ENCODE measurements at places on chromosomes 5 and 9.

DNA sequence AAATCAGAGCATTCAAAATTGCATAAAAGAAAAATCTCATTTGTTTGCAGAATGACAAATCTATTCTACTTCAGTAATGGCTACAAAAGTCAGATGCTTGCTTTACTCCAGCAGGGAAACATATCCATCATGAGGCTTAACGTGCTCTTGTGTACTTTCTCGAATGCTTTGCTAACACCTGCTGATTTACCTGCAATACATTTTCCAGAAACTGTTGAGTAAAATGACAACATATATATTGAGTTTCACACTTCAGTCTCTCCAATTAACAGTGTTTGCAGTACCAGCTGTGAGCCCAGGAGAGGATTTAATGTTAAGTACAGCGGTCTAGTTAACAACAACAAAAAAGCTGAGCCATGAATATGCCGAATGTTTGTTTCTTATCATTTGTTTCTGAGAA is 391.5 kb upstream of the SMC2 start:
- DNase-seq: no peak

GRCh38 chr9:69130456-69131441 is 43.3 kb upstream of the TJP2 start:
- DNase-seq: no peak

DNA sequence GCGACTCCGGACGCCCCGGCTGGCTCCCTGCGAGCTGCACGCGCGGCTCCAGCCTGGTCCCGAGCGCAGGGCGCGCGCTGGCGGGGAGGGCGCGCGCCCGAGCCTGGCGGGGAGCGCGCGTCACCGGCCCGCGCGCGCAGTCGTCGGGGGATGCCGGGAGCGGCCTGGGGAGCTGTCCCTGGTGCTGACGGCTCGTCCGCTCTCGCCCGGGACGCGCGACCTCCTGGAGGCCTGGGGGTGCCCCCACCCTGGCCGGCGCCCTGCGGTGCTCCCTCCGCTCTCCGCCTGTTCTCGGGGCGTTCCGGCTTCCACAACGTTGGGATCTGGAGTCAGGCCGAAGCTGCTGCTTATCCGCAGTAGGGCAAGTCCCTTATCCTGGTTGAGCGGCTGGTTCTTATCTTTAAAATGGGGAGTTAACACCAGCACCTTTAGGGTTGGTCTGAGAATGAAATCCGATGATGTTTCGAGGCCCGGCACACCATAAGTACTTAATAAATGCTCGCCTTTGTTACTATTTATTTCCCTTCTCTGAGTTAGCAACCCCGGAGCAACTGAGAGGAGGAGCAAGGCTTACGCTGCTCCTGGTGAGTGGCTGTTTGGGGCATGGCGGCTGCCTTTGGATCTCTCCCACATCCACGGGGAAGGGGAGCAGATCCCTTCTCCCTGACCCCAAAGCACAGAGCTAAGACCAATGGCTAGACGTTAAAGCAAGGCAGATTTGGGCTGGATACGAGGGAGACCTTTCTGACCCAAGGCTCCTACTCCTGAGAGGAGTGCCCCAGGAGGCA is at the start of gene FAM163B:
FAM163B (minus strand) TSS at position 79 of the 788 bp plus-strand sequence. CDS start 29,166 bp downstream, outside the sequence.
- DNase-seq: no peak

DNA sequence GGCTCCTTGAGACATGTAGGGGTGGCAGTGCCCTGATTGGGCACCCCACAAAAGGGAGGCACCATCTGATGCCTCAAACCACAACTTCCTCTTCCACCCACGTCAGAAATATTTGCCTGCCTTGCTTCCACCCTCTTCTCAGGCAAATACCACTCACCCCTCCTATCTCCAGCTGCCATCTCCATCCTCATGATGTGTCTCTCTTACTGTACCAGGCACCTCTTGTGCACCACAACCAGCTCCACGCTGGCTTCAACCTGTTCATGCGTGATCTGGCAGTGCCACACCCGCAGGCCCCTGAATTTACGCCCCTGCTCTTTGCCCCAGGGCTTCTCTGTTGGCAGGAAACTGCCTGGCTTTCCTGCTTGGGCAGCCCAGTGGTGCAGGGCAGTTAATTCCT is 87.8 kb upstream of the HSPA9 start:
- DNase-seq: peak; percentile 22

- DNase-seq: no peak
Observed at GRCh38 chr5:53963958-53964357, 346.4 kb downstream of the ARL15 start.

- DNase-seq: no peak
Observed at GRCh38 chr5:156589946-156590216, 260.2 kb upstream of the PPP1R2B start.

DNA sequence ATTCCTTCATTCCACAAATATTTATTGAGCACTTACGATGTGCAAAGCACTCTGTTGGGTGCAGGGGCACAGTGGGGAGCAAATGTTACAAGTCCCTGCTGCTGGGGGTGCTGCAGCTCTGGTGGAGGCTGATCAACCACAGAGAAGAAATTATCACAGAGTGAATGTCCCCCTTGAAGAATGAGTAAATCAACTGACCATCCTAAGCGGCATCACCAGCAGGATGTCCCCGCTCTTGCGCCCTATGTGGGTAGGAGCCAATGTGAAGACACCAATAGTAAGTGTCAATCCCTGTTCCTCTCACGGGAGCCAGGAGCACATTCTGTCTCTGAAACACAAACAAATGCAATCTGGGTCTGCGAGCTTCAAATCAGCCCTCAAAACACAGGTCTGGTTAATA is 47.4 kb upstream of the TBC1D9B start:
- DNase-seq: no peak

- no peak for DNase-seq
Observed at GRCh38 chr9:120773256-120773655, 20.0 kb downstream of the FBXW2 start.

- no peak for DNase-seq
Observed at GRCh38 chr9:16455842-16456241, 414.6 kb downstream of the BNC2 start.

- peak; percentile 21 for DNase-seq
Observed at GRCh38 chr5:41524174-41524573, 13.8 kb upstream of the PLCXD3 start.

GRCh38 chr5:60226128-60226527 is 332.6 kb upstream of the PDE4D start:
- no peak for DNase-seq

- DNase-seq: no peak
Observed at GRCh38 chr5:61438298-61438970, 106.4 kb downstream of the ZSWIM6 start.

DNA sequence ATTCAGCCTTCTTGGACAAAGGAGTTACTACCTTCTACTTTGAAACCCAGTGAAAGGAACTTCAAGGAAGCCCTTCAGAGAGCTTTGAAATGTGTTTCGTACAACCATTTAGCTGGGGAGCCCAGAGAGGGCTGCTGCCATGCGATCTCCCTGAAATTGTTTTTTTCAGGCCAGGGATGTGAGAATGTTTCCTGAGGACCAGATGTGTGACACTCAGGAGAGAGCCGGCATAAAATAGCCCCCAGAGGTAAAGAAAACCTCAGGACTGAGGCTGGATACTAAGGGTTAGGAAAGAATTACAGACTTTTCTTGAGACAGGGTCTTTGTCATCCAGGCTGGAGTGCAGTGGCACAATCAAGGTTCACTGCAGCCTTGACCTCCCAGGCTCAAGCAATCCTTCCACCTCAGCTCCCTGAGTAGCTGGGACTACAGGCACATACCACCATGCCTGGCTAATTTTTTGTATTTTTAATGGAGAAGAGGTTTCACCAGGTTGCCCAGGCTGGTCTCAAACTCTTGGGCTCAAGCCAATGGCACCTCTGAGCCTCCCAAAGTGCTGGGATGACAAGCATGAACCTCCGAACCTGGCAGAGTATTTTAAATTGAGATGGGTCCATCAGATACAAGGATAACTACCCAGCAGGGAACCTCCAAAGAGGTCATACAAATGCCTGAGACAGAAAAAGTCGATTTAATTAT is 8.4 kb downstream of the RPL37 start:
- no peak for DNase-seq

DNA sequence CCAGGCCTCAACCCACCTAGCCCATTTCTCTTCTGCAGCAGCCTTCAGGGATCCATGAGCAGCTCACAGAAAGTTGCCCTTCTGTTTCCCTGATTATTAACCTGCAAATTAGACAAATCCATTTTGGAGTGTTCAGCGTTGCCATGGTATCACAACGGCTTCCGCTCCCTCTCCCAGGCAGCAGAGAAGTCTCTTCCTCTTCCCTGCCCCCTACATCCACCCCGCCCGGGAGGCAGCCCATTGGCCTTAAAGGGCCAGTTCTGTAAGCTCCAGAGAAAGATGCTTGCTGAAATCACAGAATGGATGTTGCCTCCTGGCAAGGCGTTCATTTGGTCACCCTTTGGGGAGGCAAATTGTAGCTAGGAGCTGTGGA is 47.7 kb upstream of the BOD1 start:
- DNase-seq: no peak

- no peak for DNase-seq
Observed at GRCh38 chr5:14272548-14273205, 129.5 kb downstream of the TRIO start.

DNA sequence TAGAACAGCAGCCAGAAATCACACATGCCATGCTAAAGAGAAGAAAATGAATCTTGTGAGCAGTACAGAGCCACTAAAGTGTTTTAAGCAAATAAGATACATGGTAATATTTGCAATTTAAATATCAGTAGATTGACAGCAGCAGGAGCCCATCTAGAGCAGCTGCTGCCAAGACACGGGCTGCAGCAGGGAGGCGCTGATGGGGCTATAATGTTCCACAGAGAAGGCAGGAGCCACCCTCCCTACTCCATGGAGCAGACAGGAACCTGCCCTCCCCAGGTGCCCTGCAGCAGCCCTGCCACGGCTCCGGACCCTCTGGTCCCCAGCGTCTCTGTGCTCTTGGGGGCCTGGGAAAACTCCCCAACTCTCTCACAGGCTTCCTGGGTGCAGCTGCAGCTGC is 224.1 kb upstream of the ISL1 start:
- no peak for DNase-seq

- DNase-seq: no peak
Observed at GRCh38 chr5:76225336-76225735, 142.2 kb downstream of the SV2C start.

DNA sequence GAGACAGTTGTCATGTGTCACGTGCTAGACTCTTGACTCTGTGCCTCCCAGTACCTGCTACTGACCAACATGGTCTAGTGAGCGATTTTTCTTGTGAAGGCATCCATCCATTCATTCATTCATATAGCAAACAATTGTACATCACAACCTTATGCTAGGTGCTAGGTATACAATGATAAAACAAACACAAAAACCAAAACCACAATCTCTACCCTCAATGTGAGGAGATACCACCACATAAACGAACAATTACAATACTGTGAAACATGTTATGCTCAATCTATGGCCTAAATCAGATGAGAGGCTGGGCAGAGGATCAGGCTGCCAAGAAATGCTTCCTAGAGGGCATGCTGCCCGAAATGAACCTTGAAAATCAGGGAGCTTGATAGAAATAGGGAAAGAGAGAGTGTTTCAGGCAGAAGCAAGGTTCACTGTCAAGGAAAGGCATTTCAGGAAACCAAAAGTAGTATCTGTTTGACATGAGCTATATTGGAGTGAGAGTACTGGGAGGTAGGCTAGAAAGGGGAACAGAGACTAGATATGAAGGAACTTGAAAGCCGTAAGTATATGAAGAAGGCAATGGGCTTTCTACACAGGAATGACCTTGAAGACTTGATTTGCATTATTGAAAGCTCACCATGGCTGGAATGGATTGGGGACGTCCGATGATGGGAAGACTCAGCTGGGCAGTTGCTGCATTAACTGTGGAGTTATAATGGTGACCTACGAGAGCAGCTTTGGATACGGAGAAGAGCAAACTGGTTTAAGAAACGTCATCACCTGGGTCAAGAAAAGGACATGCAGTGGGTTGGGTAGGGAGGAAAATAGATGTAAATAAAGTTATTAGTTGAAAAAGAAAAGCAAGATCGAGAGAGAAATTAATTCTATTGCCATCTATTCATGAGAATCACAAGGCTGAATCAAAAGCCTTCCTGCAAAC is 90.1 kb downstream of the THBS4 start:
- peak; percentile 48 for DNase-seq

- DNase-seq: peak; percentile 37
Observed at GRCh38 chr9:125189011-125189360, 617 bp downstream of the PPP6C start.

- DNase-seq: peak; percentile 60
Observed at GRCh38 chr5:132673939-132674630, at the start of gene IL4. TSS of gene IL4 (plus strand) at chr5:132673989. CDS start at chr5:132674051, 62 bp downstream.

GRCh38 chr9:113572076-113572861 is 108.7 kb downstream of the RGS3 start:
- no peak for DNase-seq

- peak; percentile 45 for DNase-seq
Observed at GRCh38 chr9:128072144-128073021, 4.4 kb downstream of the SLC25A25 start.

GRCh38 chr5:7398596-7399280 is 2.8 kb downstream of the ADCY2 start:
- DNase-seq: no peak

GRCh38 chr9:72169178-72169577 is 19.9 kb downstream of the GDA start:
- DNase-seq: no peak

GRCh38 chr9:91159664-91160121 is 202.0 kb downstream of the AUH start:
- DNase-seq: no peak

GRCh38 chr5:151274666-151275065 is 21.7 kb downstream of the GM2A start:
- no peak for DNase-seq

DNA sequence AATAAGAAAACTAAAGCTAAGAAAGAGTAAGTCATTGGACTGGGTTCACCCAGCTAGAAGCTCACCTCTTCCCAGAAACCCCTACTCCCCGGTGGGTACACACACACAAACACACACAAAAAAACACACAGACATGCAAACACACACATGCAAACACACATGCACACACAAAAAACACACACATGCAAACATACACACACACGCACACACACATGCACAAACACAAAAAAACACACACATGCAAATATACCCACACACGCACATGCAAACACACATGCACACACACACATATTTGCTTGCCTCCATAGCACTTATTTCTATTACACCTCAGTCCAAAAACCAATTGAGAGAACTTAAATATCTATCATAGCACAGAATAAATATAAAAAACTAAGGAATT is 26.1 kb downstream of the RETREG1 start:
- DNase-seq: no peak

DNA sequence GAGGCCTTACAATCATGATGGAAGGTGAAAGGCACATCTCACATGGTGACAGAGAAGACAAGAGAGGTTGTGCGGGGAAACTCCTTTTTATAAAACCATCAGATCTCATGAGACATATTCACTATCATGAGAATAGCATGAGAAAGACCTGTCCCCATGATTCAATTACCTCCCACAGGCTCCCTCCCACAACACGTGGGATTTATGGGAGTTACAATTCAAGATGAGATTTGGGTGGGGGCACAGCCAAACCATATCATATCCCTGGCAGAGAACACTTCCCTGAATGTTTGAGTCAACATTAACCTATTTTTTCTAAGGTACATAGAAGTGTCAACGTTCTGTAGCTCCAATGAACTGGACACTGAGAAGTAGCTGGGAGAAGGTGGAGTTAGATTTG is 280.9 kb downstream of the NFIB start:
- DNase-seq: no peak
